ENCODE measurements at places on chromosomes 6 and 20.

DNA sequence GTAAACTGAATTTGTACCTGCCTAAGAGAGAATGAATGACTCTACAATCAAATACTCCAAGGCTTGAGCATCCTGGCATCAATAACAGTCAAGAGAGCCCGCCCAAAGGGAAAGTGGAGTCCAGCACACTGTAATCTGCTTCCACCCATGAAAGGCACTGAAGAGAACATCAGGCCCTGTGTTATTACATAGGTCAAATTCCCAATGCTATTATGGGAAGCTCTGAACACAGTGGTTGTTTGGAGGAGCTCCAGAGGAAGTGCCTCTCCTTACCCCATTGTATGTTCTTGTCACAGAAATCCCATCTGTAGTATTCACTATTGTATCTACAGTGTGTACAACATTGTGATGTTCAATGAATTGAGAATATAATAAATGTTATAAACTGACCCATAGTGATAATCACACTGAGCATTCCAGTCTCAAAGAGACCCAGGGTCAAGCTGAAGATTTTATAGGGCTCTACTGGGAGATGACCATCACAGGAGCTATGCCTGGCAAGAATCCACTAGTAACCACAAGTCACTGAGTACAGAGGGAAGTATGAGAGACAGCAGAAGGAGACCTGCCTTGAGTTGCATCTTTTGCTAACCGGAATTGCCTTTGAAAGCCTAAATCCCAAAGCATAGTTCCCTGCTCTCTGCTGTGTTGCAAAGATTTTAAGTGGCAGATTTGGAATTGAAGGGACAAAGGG, 446.7 kb downstream of the GJA1 start:
- DNase-seq: no peak

DNA sequence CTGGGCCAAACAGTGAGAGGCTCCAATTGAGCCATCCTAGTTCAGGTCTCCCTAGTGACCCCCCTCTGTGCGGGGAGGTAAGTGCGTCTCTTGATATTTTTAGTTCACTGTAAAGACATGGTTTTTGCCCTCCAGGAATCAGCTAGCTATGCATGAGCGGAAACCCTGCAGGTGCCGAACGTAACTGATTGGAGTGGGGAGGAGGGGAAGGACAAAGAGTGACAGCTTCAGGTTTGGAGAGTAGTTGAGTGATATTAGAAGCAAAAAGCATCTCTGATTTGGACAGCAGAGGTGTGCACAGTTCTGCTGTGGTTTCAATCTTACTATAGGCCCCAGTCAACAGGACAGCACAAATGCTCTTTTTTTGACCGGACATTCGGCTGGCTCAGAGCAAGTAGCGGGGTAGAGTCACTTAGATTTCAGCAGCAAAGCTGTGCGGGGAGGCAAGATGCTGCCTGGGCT, 31.8 kb downstream of the TBC1D7 start:
- DNase-seq: no peak

DNA sequence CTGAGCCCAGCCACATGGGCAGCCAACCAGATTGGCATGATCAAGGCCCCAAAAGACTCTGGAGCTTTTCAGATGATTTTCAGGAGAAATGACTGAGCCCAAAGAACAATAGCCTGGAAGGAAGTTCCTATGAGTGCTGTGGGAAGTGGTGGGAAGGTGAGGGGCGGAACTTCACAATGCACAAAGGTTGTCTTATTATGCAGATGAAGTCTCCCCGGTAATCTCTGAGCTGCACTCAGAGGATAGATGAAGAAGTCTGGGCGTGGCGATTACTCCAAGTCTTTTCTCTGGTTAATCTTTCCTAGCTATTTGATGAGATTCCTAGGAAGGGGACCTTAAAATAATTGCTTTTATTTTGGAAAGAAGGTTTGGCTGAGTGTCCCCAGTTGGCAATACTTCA, 36.9 kb downstream of the LBP start:
- DNase-seq: no peak

- no peak for DNase-seq
Measured at GRCh38 chr6:122713138-122713537, 66.4 kb upstream of the FABP7 start.

DNA sequence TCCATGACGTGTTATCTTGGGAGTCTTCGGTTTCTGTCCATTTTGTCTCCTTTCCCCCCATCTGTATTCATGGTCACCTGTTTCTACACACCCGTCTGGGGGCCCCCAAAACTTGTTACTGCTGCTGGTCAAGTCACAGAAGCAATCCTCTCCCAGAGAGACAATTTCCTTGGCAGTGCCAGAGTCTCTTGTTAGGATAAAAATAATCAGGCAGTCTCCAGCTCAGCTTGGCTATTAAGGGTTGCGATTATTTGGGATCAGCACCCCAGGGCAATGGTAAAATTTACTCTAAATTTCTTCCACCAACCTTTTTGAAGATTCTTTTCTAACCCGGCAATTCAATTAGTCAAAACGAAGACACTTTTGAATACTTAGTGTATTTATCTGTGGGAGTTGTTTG, 229.1 kb upstream of the JARID2 start:
- no peak for DNase-seq

GRCh38 chr6:36419310-36419709, 23.3 kb downstream of the PXT1 start:
- no peak for DNase-seq

DNA sequence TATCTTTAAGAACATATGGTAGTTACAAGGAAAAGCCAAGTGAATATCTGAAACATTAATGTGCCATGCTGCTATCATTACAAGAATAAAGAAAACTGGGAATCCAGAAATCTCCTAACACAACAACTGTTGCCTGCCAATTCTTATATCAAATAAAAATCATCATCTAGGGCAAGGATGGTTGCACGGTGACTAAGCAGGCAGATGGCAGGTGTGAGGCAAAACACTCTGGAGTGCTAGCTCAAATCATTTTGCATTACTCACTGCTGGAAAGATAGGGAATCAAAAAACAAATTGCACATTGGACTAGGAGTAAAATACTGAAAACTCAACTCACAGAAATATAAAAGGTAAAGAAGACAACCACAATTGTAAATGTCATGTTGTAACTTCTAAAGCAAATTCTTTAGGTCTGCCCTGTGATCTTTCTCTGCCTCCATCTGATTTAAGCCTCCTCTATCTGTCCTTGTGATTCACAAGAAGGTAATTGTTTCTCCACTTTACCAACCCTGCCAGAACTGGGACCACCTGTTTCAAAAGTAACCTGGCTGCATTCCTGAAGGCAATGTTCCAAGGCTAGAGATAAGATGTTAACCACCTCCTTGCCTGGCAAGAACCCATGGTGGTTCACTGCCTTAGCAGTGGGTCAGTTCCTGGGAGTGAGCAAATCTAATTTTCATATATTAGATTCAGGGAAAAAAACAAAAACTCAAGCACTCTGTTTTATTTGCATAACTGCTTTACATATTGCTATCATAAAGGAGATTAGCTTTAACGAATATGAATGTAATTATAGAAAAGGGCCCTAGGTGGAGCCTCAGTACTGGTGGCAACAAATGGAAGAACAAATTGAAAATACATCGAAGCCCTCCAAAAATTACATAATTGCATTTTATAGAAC, 33.1 kb upstream of the LCA5 start:
- DNase-seq: peak; percentile 19

DNA sequence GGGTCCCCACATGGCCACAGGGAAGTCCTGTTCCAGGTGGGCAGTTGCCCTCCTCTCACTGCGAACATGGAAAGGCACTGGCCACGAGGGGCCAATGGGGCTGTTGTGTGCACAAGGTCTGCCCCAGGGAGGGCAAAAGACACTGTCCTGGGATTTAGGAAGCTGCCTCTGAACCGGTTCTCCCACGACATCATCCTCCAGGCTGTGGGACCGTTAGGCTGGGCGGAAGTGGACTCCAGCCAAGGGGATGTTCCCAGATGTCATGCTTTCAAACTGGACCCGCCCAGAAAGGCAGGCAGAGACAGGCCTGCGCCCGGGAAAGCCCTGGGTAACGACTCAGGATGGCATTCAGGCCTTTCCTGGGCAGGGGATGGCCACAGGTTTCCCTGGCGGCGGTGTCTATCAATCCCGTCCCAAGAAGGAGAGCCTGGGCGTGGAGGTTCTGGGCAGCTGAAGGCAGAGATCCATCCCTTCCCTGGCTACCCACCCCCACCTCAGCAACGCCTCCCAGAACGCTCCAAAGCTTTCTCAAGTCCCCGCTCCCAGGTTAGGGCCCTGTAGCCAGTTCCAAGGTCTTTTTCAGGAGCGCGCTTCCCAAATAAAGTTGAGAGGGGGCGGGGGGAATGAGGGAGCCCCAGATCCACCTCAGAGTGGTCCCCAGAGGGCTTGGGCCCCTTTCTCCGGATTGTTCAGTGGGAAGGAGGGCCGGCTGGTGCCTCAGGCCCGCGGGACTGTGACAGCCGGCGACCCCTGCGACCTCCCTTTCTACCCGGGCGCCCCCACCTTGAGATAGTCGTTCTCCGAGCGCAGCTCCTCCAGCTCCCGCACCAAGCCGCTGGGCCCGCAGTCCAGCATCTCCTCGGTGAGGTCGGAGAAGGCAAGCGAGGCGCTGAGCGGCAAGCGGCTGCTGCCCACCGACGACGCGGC, 13.8 kb upstream of the TLDC2 start:
- DNase-seq: peak; percentile 83

- DNase-seq: no peak
Measured at GRCh38 chr6:126175251-126175650, 164.7 kb upstream of the CENPW start.

- no peak for DNase-seq
Measured at GRCh38 chr6:87274660-87275274, 47.6 kb upstream of the SMIM8 start.

DNA sequence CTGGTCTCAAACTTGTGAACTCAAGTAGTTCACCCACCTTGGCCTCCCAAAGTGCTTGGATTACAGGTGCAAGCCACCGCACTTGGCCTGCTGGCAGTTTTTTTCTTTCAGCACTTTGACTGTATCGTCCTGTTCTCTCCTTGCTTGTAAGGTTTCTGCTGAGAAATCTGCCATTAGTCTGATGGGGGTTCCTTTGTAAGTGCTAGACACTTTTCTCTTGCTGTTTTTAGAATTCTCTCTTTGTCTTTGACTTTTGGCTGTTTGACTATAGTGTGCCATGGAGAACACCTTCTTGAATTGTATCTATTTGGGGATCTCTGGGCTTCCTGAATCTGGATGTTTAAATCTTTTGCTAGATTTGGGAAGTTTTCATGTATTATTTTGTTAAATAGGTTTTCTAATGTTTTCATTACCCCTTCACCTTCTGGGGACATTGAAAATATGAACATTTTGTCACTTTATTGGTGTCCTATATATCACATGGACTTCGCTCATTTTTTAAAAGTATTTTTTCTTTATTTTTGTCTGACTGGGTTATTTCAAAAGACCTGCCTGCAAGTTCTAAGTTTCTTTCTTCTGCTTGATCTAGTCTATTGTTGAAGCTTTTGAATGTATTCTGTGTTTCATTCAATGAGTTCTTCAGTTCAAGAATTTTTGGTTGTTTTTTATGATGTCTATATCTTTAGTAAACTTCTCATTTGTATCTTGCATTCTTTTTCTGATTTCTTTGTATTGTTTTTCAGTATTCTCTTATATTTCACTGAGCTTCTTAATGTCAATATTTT, 22.1 kb downstream of the GJA10 start:
- DNase-seq: no peak

- no peak for DNase-seq
Measured at GRCh38 chr6:109740787-109741186, 49.7 kb downstream of the FIG4 start.

GRCh38 chr6:33886673-33887144, 82.9 kb upstream of the MLN start:
- DNase-seq: no peak

- DNase-seq: no peak
Measured at GRCh38 chr6:108847738-108848115, 495 bp upstream of the ARMC2 start.

DNA sequence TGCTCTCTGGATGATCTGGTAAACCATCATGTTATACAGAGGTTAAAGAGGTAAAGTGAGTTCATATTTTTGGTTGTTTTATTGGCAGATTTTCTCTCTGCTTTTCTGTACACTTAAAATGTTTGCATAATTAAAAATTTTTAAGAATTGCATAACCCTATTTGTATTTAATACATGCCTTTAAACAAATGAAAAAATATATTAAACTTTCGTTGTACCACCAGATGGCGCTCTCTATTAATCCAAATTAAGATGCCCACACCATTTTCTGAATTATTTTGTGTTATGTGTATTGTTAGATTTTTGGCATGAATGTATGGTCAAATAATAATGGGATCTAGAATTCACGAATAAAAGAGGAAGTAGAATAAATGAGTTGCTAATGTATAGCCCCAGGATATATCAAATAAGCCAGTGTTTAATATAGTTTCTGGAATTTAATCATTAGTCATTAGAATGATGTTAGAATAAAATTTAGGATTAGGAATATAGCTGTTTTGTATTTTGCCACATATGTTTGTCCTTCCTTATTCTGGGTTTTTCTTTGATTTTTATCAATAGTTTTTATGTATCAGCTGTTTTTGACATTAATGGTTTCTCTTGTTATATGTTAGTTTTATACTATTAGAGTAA, 38.9 kb downstream of the SMAP1 start:
- DNase-seq: no peak

DNA sequence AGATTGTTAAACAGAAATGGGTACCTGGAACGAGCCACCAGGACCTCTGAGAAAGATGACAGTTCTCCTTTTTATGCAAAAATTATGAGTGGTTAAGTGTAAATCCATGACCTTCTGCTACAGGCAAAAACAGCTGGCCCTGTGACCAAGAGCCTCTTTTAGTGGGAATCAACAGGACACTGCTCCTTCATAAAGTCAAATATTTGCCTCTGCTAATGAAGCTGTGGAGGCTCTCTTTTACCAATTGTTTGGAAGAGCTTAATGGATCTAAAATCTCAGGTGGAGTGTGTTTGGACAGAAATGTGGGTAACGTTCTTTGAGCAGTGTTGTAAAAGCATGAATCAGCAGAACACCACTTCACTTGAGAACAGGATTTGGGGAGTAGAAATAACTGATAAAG, 117.5 kb upstream of the PCSK2 start:
- no peak for DNase-seq

DNA sequence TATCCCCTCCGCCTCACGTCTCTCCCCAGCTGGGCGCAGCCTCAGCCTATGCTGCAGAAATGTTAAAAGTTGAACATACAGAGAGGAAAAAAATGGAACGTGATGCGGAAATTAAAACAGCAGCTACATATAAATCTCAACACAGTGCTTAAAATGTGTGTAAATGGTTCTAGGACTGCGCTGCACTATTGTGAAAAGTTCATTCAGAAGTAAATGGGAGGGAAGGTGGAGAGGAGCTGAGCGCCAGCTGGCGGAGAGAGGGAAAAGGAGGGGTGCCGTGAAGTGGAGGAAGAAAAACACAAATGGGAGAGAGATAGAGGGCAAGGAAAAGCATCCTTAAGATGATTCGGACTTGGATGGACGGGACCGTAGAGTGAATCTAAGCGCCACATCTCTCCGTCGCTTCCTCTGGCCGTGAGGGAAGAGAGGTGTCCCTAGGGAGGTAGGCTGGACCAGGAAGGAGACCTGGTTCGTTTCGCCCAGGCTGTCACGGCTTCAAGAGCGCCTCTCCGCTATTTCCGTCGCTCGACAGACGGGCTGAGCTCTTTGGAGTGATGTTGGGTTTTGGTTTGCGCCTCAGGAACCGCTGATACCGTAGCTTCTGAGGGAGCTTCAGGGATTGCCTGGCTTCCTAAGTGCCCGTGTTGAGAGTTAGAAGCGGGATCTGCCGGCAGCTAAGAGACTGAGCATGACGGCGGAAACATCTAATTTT, 113.7 kb downstream of the TRIM27 start:
- DNase-seq: no peak

GRCh38 chr20:13458860-13459451, 179.8 kb downstream of the TASP1 start:
- DNase-seq: no peak

- no peak for DNase-seq
Measured at GRCh38 chr20:40744818-40745175, 55.8 kb upstream of the MAFB start.

Data from frontal cortex (tissue), 4 donors.